ENCODE measurements at places on chromosomes 7 and 10. TPM values are rescaled to one million over a fixed set of nuclear protein-coding genes. Genes with fewer than 3 reads are reported as not detected.

Gene CALHM3
- not detected for total RNA-seq

Gene ARMS2
- total RNA-seq, result not detected

Gene DPYSL4
- not detected for total RNA-seq

Gene SEMA3D
- 4.5 TPM for total RNA-seq

Gene LANCL2
- 12.9 TPM for total RNA-seq

Gene WASHC2A
- total RNA-seq, result 13.5 TPM

Gene TAS2R3
- total RNA-seq, result 6.6 TPM

Gene TRIM50
- not detected for total RNA-seq

Gene MYO3A
- not detected for total RNA-seq

DNA sequence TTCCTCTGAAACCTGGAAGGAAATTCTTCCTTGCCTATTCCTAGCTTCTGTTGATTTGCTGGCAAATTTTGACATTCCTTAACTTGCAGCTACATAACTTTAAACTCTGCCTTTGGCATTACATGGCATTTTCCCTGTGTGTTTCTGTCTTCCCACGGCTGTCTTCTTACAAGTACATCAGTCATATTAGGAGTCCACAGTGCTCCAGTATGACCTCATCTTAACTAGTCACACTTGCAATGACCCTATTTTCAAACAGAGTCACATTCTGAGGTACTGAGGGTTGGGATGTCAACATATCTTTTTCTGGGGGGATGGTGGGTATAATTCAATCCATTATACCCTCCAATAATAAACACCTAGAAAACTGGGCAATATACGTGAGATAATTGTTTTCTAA, 37.4 kb upstream of the EPHB6 start:
- no peak overlapping the region for H3K27ac ChIP-seq
- H3K27me3 ChIP-seq, result no peaks in the 10 kb centered on the region
- no peak for DNase-seq
- no peaks in the 10 kb centered on the region for H3K4me1 ChIP-seq
- no peaks in the 10 kb centered on the region for H3K36me3 ChIP-seq

DNA sequence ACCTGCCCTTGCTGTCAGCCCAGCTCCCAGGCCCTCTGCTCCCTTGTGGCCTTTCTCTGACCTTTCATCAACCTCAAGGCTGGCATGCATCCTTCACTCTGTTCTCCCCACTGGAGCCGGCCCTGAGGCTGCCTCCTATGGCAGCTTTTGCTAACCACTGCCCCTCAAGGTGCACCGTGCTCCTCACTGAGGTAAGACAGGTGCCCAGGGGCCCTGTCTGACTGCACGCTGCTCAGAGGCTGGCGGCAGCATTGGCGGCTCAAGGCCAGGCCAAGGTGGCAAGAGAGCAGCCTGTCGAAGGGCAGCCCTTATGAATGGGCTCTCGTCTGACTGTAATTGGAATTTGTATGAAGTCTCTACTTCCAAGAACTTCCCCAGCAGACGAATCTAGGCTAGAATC, 172.6 kb downstream of the ZNF248 start:
- H3K36me3 ChIP-seq, result no peaks in the 10 kb centered on the region
- H3K27me3 ChIP-seq, result no peaks in the 10 kb centered on the region
- no peak overlapping the region for H3K4me3 ChIP-seq
- DNase-seq, result no peak
- no peak overlapping the region for H3K27ac ChIP-seq
- no peaks in the 10 kb centered on the region for H3K4me1 ChIP-seq

DNA sequence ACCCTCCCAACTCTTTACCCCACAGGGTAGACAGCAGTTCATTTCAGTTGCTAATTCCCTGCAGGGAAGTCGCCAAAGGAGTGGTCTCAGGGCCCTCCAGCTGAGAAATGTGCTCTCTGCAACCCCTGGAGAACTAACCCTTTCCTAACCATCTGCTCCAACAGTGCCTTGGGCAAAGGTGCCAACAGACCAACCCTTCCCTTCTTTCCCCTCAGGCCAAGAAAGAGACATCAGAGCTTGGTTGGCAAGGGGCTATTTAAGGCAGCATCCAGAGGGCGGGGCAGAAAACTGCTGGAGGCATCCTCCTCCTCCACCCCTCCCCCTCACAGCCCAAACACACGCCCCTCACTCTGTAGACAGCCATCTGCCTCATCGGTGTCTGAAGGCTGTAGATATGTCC, 1.7 kb downstream of the SORBS1 start:
- DNase-seq, result no peak
- H3K4me1 ChIP-seq, result peaks cover 6% of the 10 kb centered on the region
- peak overlapping the region; percentile 80 for H3K4me3 ChIP-seq
- peak overlapping the region; percentile 78 for H3K27ac ChIP-seq

GRCh38 chr7:26136831-26137230, 15.2 kb upstream of the NFE2L3 start:
- H3K4me1 ChIP-seq, result no peaks in the 10 kb centered on the region
- H3K27ac ChIP-seq, result no peak overlapping the region
- no peak overlapping the region for H3K4me3 ChIP-seq
- no peak for DNase-seq
- H3K36me3 ChIP-seq, result no peaks in the 10 kb centered on the region

- H3K4me3 ChIP-seq, result no peak overlapping the region
- no peaks in the 10 kb centered on the region for H3K4me1 ChIP-seq
- DNase-seq, result no peak
- no peak overlapping the region for H3K27ac ChIP-seq
- no peaks in the 10 kb centered on the region for H3K27me3 ChIP-seq
- H3K36me3 ChIP-seq, result no peaks in the 10 kb centered on the region
Observed at GRCh38 chr7:368651-369475, 78.9 kb downstream of the FOXL3 start.

DNA sequence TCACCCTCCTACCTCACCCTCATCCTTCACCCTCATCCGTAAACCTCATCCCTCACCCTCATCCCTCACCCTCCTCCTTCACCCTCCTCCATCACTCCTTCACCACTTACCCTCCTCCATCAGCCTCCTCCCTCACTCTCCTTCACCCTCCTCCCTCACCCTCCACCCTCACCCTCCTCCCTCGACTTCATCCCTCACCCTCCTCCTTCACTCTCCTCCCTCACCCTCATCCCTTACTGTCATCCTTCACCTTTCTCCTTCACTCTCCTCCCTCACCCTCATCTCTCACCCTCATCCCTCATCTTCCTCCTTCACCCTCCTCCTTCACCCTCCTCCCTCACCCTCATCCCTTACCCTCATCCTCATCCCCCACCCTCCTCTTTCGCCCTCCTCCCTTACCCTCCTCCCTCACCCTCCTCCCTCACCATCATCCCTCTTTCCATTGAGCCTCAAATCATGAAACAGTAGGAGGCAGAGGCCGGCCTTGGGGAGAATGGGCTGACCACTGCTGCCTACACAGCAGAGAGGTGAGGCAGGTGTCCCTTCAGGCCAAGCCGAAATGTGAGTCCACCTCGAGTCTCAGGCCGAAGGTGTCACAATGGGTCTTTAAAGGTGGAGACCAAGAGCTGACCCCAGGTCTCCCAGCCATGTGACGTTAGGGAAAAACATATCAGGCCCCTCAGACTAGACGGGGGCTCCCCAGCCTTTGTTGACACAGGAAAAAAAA, 53.0 kb downstream of the PDGFA start:
- H3K27me3 ChIP-seq, result no peaks in the 10 kb centered on the region
- H3K4me3 ChIP-seq, result no peak overlapping the region
- H3K4me1 ChIP-seq, result peaks cover 12% of the 10 kb centered on the region
- H3K27ac ChIP-seq, result no peak overlapping the region

DNA sequence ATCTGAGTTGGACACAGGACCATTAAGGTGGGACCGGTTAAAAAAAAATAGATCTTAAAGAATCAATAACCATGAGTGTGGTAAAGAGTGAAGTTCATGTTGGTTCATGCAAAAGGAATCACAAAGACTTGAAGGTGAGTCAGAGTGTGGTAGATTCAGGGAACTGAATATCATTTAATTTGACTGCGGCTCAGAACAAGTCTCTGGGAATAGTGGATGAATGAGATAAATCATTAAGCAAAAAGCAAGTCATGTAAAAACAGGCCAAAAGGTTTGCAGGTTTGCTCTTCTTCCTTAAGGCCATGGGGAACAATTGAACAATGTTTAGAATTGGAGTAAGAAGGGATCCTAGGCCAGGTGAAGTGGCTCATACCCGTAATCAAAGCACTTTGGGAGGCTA, 385.8 kb downstream of the ETV1 start:
- no peaks in the 10 kb centered on the region for H3K4me1 ChIP-seq
- no peak overlapping the region for H3K4me3 ChIP-seq
- H3K36me3 ChIP-seq, result no peaks in the 10 kb centered on the region
- no peaks in the 10 kb centered on the region for H3K27me3 ChIP-seq

DNA sequence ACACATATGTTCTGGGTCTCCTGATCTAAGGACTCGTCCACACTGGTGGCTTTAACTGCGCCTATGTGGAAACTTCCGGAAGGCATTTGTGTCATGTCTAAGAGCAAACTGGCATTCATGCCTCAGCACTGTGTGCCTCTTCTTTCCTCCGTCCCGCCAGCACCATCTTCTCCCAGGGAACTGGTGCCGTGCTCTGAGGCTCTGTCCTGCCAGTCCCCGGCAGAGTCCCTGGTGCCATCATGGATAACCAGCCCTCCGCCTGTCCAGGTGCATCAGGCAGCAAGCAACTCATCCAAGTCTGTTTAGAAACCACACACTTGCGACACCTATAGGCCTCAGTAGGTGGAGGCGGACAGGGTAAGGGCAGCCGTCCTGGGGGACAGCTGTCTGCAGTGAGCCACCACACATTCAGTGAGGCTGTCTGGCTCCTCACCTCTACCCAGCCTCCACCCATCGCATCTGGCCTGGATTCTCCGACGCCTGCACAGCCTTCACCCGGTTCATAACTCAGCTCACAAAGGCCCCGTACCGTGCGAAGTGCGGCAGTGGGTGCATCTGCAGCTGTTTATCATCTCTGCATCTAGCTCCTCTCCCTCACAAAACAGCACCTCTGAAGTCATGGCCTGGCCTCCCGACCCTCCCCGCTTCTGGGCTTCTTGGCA, 162.7 kb downstream of the DIP2C start:
- peaks cover 1% of the 10 kb centered on the region for H3K4me1 ChIP-seq
- H3K27me3 ChIP-seq, result no peaks in the 10 kb centered on the region
- no peak for DNase-seq
- no peaks in the 10 kb centered on the region for H3K36me3 ChIP-seq
- H3K4me3 ChIP-seq, result no peak overlapping the region

DNA sequence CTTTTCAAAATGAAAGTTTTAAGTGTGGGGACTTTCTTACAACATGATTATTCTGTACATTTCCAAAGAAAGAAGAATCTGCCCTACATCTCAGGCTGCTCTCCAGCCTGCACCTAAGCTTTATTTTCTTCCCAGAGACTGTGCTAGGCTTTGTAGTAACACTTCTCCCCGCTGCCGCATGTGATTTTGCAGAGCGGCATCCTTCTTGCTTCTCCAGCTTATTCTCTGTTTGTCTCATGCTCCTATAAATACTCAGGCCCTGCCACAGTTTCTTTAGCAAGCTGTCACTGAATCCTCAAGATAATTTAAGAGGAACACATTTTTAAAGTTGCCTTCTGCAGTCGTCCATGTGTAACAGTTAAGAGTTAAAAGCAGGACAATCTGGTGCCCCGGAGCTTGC, 53.5 kb downstream of the INSYN2A start:
- H3K27ac ChIP-seq, result no peak overlapping the region
- H3K4me1 ChIP-seq, result no peaks in the 10 kb centered on the region
- H3K27me3 ChIP-seq, result no peaks in the 10 kb centered on the region
- H3K4me3 ChIP-seq, result no peak overlapping the region
- H3K36me3 ChIP-seq, result peaks cover 7% of the 10 kb centered on the region
- no peak for DNase-seq

GRCh38 chr10:75208181-75208580, 2.4 kb upstream of the VDAC2 start:
- peaks cover 9% of the 10 kb centered on the region for H3K36me3 ChIP-seq
- peaks cover 10% of the 10 kb centered on the region for H3K4me1 ChIP-seq
- no peak overlapping the region for H3K4me3 ChIP-seq
- no peaks in the 10 kb centered on the region for H3K27me3 ChIP-seq
- H3K27ac ChIP-seq, result no peak overlapping the region

DNA sequence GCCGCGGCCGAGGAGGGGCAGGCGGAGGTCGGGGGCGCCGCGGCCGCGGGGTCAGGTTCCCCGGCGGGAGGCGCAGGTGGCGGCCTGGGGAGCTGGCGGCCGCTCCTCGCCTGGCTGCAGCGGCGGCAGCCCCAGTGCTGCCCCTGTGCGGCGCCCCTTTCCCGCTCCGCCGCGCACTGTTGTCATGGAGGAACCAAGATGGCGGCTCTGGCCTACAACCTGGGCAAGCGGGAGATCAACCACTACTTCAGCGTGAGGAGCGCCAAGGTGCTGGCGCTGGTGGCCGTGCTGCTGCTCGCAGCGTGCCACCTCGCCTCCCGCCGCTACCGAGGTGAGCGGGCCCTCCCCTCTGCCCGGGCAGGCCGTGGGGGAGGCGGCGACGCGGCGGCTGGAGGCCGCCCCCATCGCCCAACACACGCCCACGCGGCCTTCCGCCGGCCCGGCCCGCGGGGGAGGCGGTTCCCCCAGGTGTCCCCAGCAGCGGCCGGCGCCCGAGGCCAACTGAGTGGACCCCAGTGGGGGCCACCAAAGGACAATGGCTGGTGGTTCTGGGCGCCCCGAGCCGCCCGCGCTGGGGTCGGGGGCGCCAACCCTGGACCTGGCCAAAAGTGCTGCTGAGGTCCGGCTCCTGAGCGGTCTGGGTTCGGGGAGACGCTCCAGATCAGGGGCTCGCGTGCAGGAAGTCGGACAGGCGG, 425 bp downstream of the CASD1 start:
- no peaks in the 10 kb centered on the region for H3K36me3 ChIP-seq
- peak overlapping the region; percentile 98 for H3K4me3 ChIP-seq
- H3K27ac ChIP-seq, result peak overlapping the region; percentile 87

- no peaks in the 10 kb centered on the region for H3K27me3 ChIP-seq
- no peak overlapping the region for H3K27ac ChIP-seq
- no peaks in the 10 kb centered on the region for H3K36me3 ChIP-seq
- H3K4me3 ChIP-seq, result no peak overlapping the region
- no peaks in the 10 kb centered on the region for H3K4me1 ChIP-seq
- no peak for DNase-seq
Observed at GRCh38 chr7:3267966-3268690, 32.9 kb upstream of the SDK1 start.

GRCh38 chr10:21860718-21861117, 142.8 kb downstream of the DNAJC1 start:
- H3K4me1 ChIP-seq, result no peaks in the 10 kb centered on the region
- H3K27me3 ChIP-seq, result no peaks in the 10 kb centered on the region
- no peak overlapping the region for H3K27ac ChIP-seq
- H3K36me3 ChIP-seq, result no peaks in the 10 kb centered on the region

GRCh38 chr10:122368502-122369254, 5.8 kb upstream of the PLEKHA1 start:
- no peak overlapping the region for H3K4me3 ChIP-seq
- no peak for DNase-seq
- H3K27ac ChIP-seq, result no peak overlapping the region
- H3K4me1 ChIP-seq, result peaks cover 13% of the 10 kb centered on the region
- H3K36me3 ChIP-seq, result no peaks in the 10 kb centered on the region

All from ascending aorta (tissue), 2 donors.